T-cell (primary cell): ENCODE measurements at places on chromosomes 12 and 14. TPM values are rescaled to one million over a fixed set of nuclear protein-coding genes. Genes with fewer than 3 reads are reported as not detected.

The STAT2 gene
- 162 TPM for total RNA-seq

DNA sequence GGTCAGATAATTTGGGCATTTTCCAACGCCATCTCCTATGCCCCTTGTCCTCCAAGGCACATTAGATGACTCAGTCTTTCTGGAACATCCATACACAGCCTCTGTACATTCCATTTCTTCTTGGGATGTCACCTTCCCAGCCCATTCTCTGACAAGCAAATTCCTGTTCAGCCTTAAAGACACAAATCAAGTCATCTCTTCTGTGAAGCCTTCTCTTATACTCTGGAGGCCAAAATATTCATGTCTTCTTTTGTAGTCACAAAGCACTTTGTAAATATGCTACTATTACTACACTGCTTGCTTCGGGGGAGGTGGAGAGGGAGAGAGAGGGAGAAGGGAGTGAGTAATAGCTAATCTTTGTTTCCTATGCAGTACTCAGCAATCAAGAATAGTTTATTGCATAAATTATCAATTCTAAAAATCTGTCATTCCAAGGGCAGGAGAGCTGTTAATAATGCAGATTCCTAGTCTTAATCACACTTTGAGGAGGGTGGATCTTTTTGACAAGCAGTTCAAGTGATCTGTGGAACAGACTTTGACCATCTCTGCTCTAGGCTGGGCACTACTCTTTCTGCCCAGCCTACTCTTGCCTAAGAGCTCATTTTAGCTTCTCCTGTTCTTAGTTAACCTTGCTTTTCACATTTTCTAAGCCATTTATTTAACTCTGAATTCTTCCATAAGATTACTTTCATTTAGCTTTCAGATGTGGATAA is 27.9 kb downstream of the KCNMB4 start:
- no peak for DNase-seq

DNA sequence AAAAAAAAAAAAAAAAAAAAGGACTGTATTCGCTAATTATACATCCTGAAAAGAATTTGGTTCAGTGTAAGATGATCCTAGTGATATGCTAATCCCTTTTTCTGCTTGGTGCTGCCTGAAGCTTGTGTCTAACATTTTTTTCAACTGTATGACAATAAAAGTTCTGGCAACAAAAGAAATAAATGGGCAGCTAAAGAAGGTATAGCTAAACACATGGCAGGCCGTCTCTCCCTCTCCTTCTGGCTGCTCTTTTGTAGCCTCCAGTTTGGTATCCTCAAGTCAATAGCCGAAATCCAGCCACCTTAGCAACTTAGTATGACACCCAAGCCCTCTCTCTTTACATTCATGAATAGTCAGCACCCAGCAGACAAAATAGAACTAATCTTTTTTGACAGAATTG is 198.3 kb upstream of the OTX2 start:
- no peak for DNase-seq

The PSMA3 gene
- 75.5 TPM for total RNA-seq

DNA sequence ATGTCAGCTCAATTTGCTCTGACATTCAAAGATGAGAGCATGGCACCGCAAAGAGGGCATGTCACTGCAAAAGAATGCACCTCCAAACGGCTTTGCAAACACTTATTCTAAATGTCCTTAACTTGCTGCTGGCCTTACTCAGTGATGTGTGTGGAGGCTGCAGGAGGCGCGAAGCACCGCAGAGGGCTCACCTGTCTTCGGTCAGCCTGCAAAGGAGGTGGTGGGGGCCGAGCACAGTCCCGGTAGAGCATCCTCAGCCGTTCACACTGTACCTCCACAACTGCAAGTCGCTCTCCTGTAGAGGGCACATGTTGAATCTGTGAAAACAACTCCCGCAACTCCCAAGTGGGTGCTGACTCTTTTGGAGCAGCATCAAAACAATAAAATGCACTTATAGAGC is 93.8 kb downstream of the TRAFD1 start:
- DNase-seq: no peak

DNA sequence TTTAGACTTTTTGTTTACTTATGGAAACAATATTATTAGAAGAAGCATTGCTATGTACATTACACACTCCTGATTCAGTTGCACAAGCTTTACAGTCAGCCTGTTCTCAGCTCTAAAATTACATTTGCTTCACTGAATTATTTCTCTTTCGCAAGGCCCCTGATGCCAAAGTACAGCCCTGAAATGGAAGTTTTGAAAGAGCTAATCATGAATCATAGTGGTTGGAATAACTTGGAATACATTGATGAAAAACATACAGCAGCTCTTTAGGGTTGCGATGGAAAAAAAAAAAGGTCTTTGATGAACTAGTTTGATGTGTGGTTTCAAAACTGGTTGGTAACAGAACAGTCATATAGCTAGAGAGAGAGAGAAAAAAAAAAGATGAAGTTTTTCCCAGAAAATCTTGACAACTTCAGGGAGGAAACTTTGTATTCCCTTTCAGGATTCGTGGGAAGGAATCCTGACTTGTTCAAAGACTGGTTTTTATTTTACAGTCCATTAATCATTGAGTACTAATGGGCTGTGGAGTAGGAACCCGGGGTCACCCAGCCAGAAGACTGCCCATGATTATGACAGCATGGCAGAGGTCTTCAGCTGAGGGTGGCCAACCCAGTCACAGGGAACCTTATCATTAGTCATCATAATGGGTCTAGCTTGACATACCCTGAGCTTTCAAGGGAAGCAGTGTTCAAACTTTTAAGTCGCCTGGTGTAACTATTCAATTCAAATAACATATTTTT is 460.1 kb downstream of the NAV3 start:
- DNase-seq: no peak

- no peak for DNase-seq
Measured at GRCh38 chr14:104332634-104333270, 194.4 kb downstream of the KIF26A start.

- DNase-seq: no peak
Measured at GRCh38 chr12:106855221-106855758, 80.8 kb downstream of the RIC8B start.

GRCh38 chr12:25710128-25710527 is 157.0 kb upstream of the LMNTD1 start:
- DNase-seq: no peak

The CISTR gene
- total RNA-seq: not detected
